Cardiac muscle cell (in vitro differentiated cells and primary cell): ENCODE measurements at places on chromosomes 4 and X. TPM values are rescaled to one million over a fixed set of nuclear protein-coding genes. Genes with fewer than 3 reads are reported as not detected.
A peak's percentile ranks its signal among the peaks of the same experiment; 100 is the strongest.

Gene SPANXB1
- total RNA-seq: not detected in 2 replicates

Gene OCRL
- total RNA-seq: 8.4 and 15.3 TPM in 2 replicates

DNA sequence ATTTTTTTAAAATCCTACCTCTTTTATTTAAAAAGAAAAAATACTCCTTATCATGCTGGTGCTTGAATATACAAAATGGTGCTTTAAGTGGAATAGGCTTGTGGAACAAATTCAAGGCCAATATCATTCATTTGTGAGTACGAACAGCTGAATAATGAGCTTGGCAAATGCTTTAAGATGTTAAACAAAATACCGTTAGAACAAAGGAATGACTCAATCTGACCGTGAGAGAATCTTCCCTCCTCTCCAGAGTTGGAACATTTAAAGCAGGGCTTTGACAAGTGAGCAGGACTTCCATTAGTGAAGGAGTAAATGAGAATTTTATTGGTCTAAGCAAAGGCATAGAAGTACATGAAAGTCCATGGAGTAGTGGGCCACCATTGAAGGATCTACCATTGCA, 74.5 kb downstream of the DCLK2 start:
- peak; percentile 53 for DNase-seq
- H3K27me3 ChIP-seq: no peaks in the 10 kb centered on the region
- H3K27ac ChIP-seq: no peak overlapping the region
- H3K36me3 ChIP-seq: no peaks in the 10 kb centered on the region
- no peaks in the 10 kb centered on the region for H3K4me1 ChIP-seq

- H3K4me3 ChIP-seq: no peak overlapping the region
- H3K27me3 ChIP-seq: no peaks in the 10 kb centered on the region
- H3K36me3 ChIP-seq: no peaks in the 10 kb centered on the region
- peak; percentile 65 for DNase-seq
- no peak overlapping the region for H3K27ac ChIP-seq
- peaks cover 7% of the 10 kb centered on the region for H3K4me1 ChIP-seq
These were observed 29.2 kb upstream of the CCNI start for GRCh38 chr4:77104791-77105540.
